Esophagus muscularis mucosa (tissue), 4 donors: ENCODE measurements at places on chromosomes 3 and 15. TPM values are rescaled to one million over a fixed set of nuclear protein-coding genes. Genes with fewer than 3 reads are reported as not detected.

Gene ZCWPW2
- total RNA-seq, result 2.2 TPM

Gene CELF6
- 1.2 TPM for total RNA-seq

GRCh38 chr15:31278544-31279220 is 48.0 kb upstream of the KLF13 start:
- no peaks in the 10 kb centered on the region for H3K4me1 ChIP-seq
- H3K36me3 ChIP-seq, result no peaks in the 10 kb centered on the region
- no peaks in the 10 kb centered on the region for H3K27me3 ChIP-seq
- no peak overlapping the region for H3K27ac ChIP-seq
- no peak overlapping the region for H3K4me3 ChIP-seq
- DNase-seq, result no peak

DNA sequence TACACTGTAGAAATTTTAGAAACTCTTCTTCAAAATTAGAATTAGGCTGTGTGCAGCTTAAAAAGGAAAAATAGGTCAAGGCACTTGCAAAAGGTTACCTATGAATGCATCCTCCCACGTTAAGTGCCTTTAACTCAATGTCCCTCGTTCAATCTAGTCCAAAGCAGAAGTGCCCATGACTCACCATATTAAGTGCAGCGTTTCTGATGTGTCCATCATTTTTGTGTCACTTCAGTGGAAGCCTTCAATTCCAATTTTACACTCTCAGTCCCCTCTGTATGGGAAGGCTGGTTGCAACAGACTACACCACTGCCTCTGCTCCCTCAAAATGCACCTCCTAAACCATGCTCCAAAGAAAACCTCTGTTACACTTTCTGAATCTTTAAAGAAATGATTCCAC is 53.4 kb downstream of the FOXB1 start:
- no peak overlapping the region for H3K27ac ChIP-seq
- peaks cover 28% of the 10 kb centered on the region for H3K27me3 ChIP-seq
- no peak overlapping the region for H3K4me3 ChIP-seq

GRCh38 chr3:48405343-48405881 is 24.5 kb downstream of the PLXNB1 start:
- H3K36me3 ChIP-seq, result peaks cover 69% of the 10 kb centered on the region
- no peak for DNase-seq
- H3K4me1 ChIP-seq, result peaks cover 35% of the 10 kb centered on the region
- H3K4me3 ChIP-seq, result no peak overlapping the region

DNA sequence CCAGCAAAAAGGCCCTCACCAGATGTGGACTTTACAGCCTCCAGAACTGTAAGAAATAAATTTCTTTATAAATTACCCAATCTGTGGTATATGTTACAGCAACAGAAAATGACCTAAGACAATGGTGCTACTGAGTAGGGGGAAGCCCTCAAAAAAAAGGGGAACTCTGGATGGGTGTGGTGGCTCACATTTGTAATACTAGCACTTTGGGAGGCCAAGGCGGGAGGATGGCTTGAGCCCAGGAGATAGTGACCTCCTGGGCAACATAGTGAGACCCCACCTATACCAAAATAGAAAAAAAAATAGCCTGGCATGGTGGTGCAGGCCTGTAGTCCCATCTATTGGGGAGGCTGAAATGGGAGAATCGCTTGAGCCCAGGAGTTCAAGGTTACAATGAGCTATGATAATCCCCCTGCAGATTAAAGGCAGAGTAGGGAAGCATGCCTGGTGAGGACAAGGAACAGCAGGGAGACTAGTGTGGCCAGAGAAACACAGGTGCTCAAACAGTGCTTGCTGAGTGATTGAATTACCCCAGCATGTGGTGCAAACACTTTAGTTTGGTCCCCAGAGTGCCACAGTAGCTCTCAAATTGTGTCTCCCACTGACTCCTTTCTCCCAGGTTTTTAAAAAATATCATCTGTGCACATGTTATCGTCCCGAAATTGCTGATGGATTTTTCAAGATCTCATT is 13.9 kb upstream of the USP3 start:
- DNase-seq, result no peak
- peak overlapping the region; percentile 58 for H3K27ac ChIP-seq
- H3K36me3 ChIP-seq, result no peaks in the 10 kb centered on the region
- H3K4me3 ChIP-seq, result no peak overlapping the region
- no peaks in the 10 kb centered on the region for H3K27me3 ChIP-seq
- peaks cover 13% of the 10 kb centered on the region for H3K4me1 ChIP-seq

- H3K36me3 ChIP-seq, result no peaks in the 10 kb centered on the region
- H3K27ac ChIP-seq, result no peak overlapping the region
- no peaks in the 10 kb centered on the region for H3K27me3 ChIP-seq
- no peaks in the 10 kb centered on the region for H3K4me1 ChIP-seq
- DNase-seq, result no peak
Measured at GRCh38 chr15:89078851-89079810, 9.1 kb upstream of the ABHD2 start.

- H3K4me1 ChIP-seq, result no peaks in the 10 kb centered on the region
- H3K27ac ChIP-seq, result no peak overlapping the region
- H3K36me3 ChIP-seq, result peaks cover 22% of the 10 kb centered on the region
- H3K27me3 ChIP-seq, result no peaks in the 10 kb centered on the region
- H3K4me3 ChIP-seq, result no peak overlapping the region
- no peak for DNase-seq
Measured at GRCh38 chr15:43483297-43484128, 9.4 kb downstream of the TP53BP1 start.

- no peak for DNase-seq
- H3K4me1 ChIP-seq, result no peaks in the 10 kb centered on the region
- no peak overlapping the region for H3K4me3 ChIP-seq
- H3K27me3 ChIP-seq, result no peaks in the 10 kb centered on the region
Measured at GRCh38 chr3:111939873-111940272, 39.0 kb upstream of the ABHD10 start.
